ENCODE measurements at places on chromosomes 2 and 18. TPM values are rescaled to one million over a fixed set of nuclear protein-coding genes. Genes with fewer than 3 reads are reported as not detected.

FZD7 gene
- total RNA-seq: 0.27 TPM

TEX44 gene
- not detected for total RNA-seq

LINC00305 gene
- total RNA-seq: not detected

HOXD9 gene
- total RNA-seq: not detected

GNLY gene
- total RNA-seq: not detected

NAT8 gene
- total RNA-seq: not detected

MYCN gene
- total RNA-seq: 3.2 TPM

HOXD13 gene
- not detected for total RNA-seq

GPBAR1 gene
- 0.40 TPM for total RNA-seq

ARID5A gene
- total RNA-seq: 8.9 TPM

MARCO gene
- total RNA-seq: not detected

DYNAP gene
- total RNA-seq: not detected

SCN2A gene
- total RNA-seq: under 0.01 TPM

LIMS2 gene
- 11.2 TPM for total RNA-seq

LIPG gene
- total RNA-seq: 78.5 TPM

C2orf80 gene
- not detected for total RNA-seq

KCNS3 gene
- 0.53 TPM for total RNA-seq

TTC27 gene
- 32.3 TPM for total RNA-seq

CD226 gene
- total RNA-seq: 0.53 TPM

ADAM23 gene
- total RNA-seq: 11.2 TPM

NMUR1 gene
- not detected for total RNA-seq

QPCT gene
- total RNA-seq: 15.2 TPM

Measured in thoracic aorta endothelial cell (primary cell).